ENCODE measurements at places on chromosomes 3 and 15.

GRCh38 chr3:99925584-99926230 is 108.0 kb downstream of the CMSS1 start:
- no peak for DNase-seq
- peaks cover 6% of the 10 kb centered on the region for H3K4me1 ChIP-seq
- H3K27ac ChIP-seq = no peak overlapping the region
- H3K4me3 ChIP-seq = no peak overlapping the region
- H3K36me3 ChIP-seq = peaks cover 3% of the 10 kb centered on the region

DNA sequence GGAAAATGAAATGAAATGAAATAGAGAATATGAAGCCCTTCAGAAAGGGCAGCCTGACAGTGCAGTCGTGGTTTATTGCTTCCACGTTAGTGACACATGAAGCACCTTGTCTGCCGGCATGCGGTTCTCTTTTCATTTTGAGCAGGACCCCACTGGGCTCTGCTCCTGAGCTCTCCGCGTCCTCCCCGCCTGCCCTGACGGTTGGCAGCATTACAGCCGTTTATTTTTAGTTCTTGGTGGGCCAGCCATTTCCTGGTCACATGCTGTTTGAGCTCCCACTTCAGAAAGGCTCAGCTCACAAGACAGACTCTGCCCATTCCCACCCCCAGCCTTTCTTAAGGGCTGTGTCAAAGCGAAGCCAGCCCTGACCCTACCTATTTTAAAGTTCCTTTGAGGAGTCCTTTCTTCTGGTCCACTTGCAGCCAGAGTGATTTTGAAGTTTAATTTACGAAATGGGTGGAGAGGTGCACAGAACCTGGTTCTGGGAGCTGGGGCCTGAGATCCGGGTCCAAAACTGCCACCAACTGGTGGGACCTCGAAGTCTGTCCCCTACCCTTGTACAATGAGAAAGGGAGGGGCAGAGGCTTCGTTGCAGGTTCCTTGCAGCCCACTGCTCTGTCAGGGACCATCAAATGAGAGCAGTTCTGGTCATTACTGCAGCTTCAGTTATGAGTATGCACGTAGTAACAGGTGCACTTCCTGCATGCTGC is 60.1 kb downstream of the MGLL start:
- H3K4me1 ChIP-seq = peaks cover 11% of the 10 kb centered on the region
- no peak overlapping the region for H3K27ac ChIP-seq
- no peak for DNase-seq

DNA sequence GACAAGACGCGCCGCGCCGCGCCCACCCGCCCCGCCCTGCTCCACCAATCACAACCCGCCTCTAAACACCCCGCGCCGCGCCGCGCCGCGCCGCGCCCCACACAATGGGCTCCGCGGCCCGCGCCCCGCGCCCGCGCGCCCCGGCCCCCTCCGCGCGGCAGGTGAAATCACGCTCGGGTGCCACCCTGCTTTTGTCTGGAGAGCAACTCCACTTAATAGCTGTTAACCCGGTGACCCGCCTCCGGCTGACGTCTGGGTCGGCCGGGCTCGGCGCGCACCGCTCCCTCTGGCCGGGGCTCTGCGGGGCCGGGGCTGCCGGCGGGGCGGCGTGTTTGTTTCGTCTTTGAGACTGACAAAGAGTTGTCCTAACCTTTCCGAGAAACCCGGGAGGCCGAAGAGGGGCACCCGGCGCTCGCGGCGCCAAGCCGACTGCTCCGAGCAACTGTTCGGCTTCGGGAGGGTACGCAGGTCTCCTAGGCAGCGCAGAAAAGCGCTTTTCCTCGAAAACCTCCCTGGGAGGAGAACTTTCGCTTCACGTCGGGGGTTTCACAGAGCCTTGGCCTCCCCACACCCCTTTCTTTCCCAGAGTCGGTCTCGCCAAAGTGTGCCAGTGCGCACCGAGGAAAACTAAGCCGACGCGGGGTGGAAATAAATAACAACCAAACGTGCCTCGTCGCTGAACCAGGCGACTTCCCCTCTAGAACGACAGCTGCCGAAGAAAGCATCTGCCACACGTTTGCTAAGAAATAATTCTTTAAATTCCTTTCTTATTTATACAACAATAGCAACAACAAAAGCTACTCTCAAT is 518.4 kb downstream of the FOXP1 start:
- peak overlapping the region; percentile 92 for H3K27ac ChIP-seq
- DNase-seq = peak; percentile 61
- peaks cover 17% of the 10 kb centered on the region for H3K36me3 ChIP-seq
- H3K27me3 ChIP-seq = no peaks in the 10 kb centered on the region
- H3K4me3 ChIP-seq = peak overlapping the region; percentile 85
- H3K4me1 ChIP-seq = peaks cover 61% of the 10 kb centered on the region

DNA sequence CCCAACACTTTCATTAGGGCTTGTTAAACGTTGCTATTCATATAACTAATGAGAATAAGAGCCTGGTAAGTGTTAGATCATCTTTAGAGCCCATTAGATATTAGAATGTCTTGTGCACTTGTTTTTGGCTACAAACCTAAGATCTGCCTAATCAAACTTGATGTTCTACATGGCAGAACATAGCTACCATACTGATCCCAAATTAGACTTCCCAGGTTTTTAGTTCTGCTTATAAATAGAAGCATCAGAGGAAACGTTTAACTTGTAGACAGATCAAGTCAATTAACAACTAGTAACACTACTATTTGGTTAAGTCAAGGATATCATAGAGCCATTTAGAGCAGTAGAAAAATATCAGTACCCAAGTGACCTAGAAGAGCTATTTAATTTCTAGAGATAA is 11.7 kb upstream of the KPNA4 start:
- no peaks in the 10 kb centered on the region for H3K36me3 ChIP-seq
- H3K4me1 ChIP-seq = no peaks in the 10 kb centered on the region
- H3K27ac ChIP-seq = no peak overlapping the region
- no peak overlapping the region for H3K4me3 ChIP-seq
- no peak for DNase-seq

DNA sequence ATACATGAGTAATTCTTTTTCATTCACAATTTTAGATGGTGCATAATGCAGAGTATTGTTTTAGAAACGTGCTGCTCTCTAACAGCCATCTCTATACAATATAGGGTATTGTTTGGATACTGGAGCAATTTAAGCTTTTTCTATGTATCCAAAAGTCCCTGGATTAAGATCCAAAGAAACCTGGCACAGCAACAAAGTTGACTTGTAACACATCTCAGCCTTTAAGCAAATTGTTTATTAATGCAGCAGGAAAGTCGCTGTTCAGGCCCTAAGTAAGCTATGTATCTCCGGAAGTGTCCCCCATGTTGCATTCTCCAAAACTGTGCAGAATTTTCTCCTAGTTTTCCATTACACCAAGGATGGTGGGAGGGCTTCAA is 7.3 kb downstream of the VGLL4 start:
- peaks cover 46% of the 10 kb centered on the region for H3K36me3 ChIP-seq
- H3K27ac ChIP-seq = no peak overlapping the region
- no peak overlapping the region for H3K4me3 ChIP-seq
- DNase-seq = no peak
- no peaks in the 10 kb centered on the region for H3K27me3 ChIP-seq

DNA sequence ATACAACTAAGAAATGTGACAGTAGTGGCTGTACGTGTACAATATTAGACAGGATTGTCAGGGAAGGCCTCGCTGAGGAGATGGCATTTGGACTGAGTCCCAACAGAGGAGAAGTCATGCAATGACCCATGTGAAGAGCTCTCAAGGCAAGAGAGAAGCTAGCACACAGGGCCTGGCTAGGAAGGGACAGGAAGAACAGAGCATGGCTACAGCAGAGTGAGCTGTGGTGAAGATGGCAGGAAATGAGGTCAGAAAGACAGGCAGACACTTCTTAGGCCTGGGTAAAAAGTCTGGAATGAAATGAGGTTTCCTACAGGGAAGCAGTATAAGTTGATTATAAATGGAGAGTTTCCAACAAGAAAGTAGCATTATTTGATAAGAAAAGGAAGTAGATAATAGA is 33.2 kb upstream of the LEKR1 start:
- no peaks in the 10 kb centered on the region for H3K27me3 ChIP-seq
- peak overlapping the region; percentile 29 for H3K27ac ChIP-seq
- no peak overlapping the region for H3K4me3 ChIP-seq
- peaks cover 38% of the 10 kb centered on the region for H3K4me1 ChIP-seq

Measured in activated CD4-positive, alpha-beta memory T cell treated with anti-CD3 and anti-CD28 coated beads, Interleukin-2, amount 10 ng/mL, durations not matched to agents 7 days and 5 days (primary cell).